ENCODE measurements at places on chromosomes 2 and 18. TPM values are rescaled to one million over a fixed set of nuclear protein-coding genes. Genes with fewer than 3 reads are reported as not detected.

The KIF3C gene
- 2.0 TPM for total RNA-seq

The PPP1R1C gene
- not detected for total RNA-seq

The SPATA3 gene
- not detected for total RNA-seq

The ATL2 gene
- 61.3 TPM for total RNA-seq

DNA sequence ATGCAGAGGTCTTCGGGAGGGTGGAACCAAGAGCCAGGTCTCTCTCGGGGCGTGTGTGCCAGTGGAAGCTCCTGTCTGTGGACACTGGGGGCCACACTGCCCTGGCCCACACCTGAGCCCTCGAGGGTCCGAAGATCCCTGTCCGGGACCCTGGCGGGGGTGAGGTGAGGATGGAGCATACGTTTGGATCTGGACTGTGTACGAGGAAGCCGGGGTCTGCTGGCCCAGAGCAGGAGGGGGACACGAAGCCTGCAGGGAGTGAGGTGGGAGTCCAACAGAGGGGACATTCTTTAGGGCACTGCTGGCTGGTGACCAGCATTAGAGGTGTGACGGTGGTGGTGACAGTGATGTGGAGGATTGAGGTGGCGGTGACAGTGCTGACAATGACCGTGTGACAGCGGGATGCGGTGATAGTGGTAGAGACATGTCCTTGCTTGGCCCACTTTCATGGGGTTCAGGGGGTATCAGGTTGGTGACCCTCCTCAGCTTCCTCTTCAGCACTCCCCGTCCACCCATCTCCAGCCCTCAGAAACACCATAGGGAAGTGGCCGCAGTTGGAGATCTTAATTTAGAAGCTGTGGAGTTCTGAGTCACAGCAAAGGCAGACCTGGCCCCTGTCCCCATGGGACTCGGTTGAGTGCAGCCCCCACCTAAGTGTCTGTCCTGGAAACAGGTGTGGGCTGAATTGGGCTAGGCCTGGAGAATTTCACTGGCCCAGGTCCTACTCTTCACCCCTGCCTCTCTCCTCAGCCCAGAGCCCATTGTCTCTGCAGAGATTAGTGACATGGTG, 252.0 kb downstream of the DYSF start:
- DNase-seq = no peak

DNA sequence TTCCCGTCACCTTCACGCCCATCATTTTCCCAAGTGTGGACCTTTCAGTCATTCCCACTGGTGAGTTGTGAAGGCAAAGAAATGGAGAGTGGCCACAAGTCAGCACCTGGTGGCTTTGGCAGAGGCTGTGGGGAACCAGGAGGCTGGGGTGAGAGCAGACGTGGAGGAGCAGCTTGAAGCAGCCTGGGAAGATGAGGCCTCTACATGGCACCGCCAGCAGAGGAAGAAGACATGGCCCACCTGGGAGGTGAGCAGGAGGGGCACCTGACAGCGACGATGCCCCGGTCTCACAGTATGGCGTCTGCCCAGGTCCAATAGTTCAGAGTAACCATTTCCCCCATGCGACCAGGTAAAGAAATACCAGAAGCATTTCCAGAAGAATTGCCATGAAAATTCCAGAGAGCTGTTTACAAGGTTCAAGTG, 69.0 kb downstream of the TPO start:
- DNase-seq = no peak

DNA sequence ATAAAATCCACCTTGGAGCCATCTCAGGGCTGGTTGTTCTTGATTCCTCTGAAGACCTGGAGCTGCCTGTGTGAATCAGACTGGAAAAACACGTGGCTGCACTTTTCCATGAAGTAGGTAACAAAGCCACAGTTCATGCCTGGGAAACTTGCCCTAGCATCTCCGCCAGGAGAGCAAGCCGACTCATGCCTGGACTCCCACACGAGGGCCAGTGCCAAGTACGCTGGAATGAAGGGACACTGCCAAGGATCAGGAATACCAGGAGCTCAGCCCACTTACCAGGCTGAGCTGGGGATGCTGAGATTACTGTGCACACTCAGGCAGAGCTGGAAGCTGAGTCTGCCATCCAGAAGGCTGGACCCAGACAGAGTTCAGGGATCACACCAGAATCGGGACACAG, 10.9 kb upstream of the FHL2 start:
- peak; percentile 99 for DNase-seq

DNA sequence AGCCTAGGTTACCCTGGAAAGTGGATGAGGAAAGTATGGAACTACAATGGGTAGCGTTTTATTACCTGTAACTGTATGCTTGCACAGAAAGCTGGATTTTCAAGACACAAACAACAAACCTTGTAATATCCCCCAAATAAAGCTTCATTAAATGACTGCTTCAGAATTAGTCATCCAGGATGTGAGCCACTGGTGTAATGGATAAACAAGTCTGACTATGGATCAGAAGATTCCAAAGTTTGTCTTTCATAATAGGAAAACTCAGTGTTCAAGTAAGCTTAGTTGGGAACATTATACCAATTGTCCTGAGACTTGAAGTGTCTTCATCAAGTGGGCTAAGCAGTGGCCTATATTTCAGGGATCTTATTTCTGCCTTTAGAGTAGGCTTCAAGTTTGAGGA, 518.8 kb downstream of the LRP1B start:
- no peak for DNase-seq

- peak; percentile 90 for DNase-seq
These were observed 38.4 kb downstream of the EIF4E2 start for GRCh38 chr2:232588680-232589585.

DNA sequence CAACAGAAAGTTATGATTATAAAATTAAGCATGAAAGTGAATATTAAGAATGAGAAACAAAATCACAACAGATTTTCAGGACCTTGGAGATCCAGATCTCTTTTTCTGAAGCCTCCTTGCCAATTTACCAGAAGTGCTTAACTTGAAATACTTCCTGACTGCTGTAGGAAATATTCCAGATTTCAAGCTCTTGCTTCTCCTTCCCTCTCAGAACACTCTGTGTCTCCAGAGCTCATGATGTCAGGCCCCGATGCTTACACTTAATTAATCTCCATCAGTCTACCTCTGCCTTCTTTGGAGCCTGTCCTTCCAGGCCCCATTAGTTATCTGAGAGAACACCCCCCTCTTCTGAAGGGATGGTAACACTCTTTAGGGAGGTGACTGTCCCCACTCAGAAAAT, 20.7 kb upstream of the NT5C1B start:
- no peak for DNase-seq

DNA sequence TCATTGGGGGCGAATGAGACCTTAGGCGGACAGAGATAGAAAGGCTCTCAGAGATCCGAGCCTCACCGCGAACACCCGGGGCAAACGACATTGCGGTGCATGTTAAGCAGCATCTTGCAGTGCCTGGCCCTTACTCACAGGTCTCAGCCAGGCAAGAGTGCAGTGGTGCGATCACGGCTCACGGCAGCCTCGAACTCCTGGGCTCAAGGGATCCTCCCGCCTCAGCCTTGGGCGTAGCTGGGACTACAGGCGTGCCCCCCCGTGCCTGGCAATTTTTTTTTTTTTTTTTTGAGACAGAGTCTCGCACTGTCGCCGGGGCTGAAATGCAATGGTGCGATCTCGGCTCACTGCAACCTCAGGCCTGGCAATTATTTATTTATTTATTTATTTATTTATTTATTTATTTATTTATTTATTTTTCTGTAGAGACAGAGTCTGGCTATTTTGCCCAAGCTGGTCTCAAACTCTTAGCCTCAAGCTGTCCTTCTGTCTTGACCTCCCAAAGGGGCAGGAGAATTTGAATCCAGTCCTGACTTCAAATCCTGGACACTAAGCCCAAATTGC, 1.3 kb downstream of the LAMA3 start:
- no peak for DNase-seq
